Osteocyte (in vitro differentiated cells): ENCODE measurements at places on chromosomes 13 and 19. TPM values are rescaled to one million over a fixed set of nuclear protein-coding genes. Genes with fewer than 3 reads are reported as not detected.

DNA sequence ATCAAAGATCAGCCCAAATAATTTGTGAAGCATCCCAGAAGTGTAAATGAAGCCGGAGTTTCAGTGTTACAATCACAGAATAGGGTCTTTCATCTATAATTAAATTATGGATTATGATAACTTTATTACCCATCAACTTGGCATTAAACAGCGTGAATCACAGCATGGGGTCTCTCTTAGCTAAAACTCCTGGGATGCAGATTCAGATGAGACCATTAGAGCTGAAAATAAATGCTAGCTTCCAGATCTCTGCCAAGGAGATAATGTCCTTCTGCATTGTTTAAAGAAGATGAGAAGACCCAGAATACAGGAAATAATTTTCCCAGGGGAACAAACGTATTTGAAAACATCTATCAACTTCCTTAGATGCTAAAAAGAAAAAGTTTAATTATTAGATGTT is 546.0 kb upstream of the PCDH9 start:
- no peaks in the 10 kb centered on the region for H3K4me1 ChIP-seq
- no peak for DNase-seq
- H3K27ac ChIP-seq, result no peak overlapping the region
- no peaks in the 10 kb centered on the region for H3K36me3 ChIP-seq
- H3K27me3 ChIP-seq, result no peaks in the 10 kb centered on the region

Gene TSSK6
- total RNA-seq, result 1.7 and 2.0 TPM in 2 replicates

DNA sequence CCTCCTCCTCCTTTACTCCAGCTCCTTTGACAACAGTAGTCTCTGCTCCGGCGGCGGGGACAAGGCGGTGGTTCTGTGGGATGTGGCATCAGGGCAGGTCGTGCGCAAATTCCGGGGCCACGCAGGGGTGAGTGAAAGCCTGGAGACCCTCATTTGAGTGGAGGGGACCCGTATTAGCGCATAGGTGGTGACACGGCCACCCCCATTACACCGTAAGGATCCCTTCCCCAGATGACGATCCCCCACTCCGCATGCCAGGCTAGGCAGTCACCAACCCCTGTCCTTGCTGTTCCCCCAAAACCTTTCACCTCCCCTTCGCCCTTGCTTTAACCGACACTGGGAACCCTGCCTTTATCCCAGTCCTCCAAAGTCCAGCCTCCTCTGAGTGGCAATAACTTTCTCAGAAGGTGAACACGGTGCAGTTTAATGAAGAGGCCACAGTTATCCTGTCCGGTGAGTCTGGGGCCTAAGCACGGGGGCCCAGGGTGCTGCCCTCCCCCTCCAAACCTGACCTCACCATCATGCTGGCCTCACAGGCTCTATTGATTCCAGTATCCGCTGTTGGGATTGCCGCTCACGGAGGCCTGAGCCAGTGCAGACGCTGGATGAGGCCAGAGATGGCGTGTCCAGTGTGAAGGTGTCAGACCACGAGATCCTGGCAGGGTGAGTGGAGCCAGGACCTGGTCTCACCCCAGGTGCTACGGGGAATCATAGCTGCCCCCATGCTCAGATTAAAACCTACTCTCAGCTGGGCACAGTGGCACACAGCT is 3.7 kb downstream of the WDR83 start:
- peaks cover 36% of the 10 kb centered on the region for H3K4me1 ChIP-seq
- DNase-seq, result no peak
- peaks cover 16% of the 10 kb centered on the region for H3K36me3 ChIP-seq

- H3K4me1 ChIP-seq, result no peaks in the 10 kb centered on the region
- no peak overlapping the region for H3K27ac ChIP-seq
- H3K4me3 ChIP-seq, result no peak overlapping the region
- no peak for DNase-seq
These were observed 1.4 kb downstream of the LGALS14 start for GRCh38 chr19:39705578-39706188.

DNA sequence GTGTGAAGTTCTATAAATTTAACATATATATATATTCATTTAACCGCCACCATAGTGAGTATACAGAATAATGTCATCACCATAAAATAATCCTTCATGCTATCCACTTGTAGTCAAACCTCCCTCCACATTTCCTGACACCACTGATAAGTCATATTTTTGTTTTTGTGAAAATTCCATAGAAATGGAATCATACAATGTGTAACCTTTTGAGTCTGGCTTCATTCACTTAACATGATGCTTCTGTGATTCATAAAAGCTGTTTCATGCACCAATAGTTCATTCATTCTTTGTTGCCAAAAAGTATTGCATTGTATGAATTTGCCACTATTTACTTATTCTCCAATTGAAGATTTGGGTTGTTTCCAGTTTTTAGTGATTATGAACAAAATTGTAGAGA is 497.5 kb upstream of the PCDH20 start:
- no peak overlapping the region for H3K27ac ChIP-seq
- no peaks in the 10 kb centered on the region for H3K36me3 ChIP-seq
- no peaks in the 10 kb centered on the region for H3K27me3 ChIP-seq

DNA sequence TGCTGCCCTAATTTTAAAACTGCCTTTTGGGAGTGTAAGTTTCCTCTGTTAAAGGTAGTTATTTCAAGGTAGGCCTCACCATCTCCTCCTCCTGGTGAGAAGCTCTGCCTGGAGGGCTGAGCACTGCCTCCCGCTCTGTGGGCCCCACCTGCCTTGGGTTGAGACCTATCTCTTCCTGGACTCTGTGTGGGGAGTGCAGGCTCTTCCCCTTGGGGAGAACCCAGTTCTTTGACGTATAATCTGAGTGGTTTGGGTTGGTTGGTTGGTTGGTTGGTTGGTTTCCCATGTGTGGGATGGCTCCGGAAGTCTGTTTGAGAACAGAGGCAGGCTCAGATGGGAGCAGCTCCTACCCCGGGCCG is 39.1 kb downstream of the ACTN4 start:
- H3K27ac ChIP-seq, result peak overlapping the region; percentile 97
- H3K36me3 ChIP-seq, result peaks cover 8% of the 10 kb centered on the region
- no peak for DNase-seq
- H3K4me1 ChIP-seq, result peaks cover 93% of the 10 kb centered on the region
- no peak overlapping the region for H3K4me3 ChIP-seq
- no peaks in the 10 kb centered on the region for H3K27me3 ChIP-seq

DNA sequence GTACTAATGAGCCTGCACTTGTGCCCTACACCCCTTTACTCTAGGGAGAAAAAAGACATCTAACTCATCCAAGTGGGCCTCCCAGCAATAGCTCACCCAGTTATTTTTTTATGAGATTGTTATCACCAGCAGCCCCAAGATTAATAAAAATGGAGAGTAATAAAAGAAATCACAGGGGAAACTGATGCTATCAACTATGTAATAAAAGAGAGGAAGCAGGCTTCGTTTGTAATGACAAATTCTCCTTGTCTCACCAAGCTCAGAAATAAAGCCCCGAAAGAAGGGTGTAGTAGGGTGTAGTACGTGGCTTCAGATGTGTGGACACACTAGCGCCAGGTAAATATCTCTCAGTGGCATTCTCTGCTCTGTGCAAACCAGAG is 204.9 kb downstream of the USP12 start:
- H3K4me1 ChIP-seq, result peaks cover 8% of the 10 kb centered on the region
- H3K4me3 ChIP-seq, result no peak overlapping the region
- H3K27me3 ChIP-seq, result peaks cover 14% of the 10 kb centered on the region
- H3K36me3 ChIP-seq, result no peaks in the 10 kb centered on the region
- no peak for DNase-seq

DNA sequence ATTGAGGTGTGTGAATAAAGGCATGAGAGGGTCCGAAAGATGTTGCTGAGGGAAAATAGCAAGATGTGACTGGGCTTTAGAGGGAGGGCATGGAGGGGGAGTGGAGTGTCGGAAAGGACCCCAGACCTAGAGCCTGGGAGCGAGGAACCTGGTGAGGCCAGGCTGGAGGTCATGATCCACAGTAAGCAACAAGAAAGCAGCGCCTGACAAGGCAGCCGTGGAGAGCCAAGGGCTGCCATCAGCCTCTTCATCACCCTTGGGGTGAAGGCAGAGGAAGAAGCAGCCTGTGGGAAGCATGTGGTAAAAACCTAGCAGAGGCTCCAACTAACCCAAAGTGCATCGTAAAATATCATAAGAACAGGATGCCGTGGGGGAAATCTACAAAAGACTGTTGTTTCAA is 162.8 kb upstream of the SOX1 start:
- no peak overlapping the region for H3K27ac ChIP-seq
- no peaks in the 10 kb centered on the region for H3K36me3 ChIP-seq
- H3K4me3 ChIP-seq, result no peak overlapping the region
- no peaks in the 10 kb centered on the region for H3K4me1 ChIP-seq
- DNase-seq, result peak; percentile 51

DNA sequence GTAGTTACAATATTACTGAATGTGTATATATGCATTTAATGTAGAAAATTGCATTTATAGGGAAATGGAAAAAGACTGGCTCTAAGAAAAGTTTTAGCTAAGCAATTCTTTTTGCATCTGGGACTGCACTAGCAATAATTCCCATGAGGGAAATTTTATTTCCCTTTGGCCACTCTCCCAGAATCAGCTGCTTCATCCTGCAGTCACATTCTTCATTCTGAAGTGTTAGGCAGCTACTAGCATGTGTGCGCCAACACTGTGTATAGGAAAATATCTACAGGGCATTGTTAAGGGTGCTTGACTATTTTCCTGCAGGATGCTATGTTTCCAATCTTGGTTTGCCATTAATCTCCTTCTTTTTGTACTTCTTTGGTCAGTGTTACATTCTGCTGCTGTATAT is 312.8 kb upstream of the PCDH20 start:
- H3K36me3 ChIP-seq, result no peaks in the 10 kb centered on the region
- no peaks in the 10 kb centered on the region for H3K27me3 ChIP-seq
- peaks cover 12% of the 10 kb centered on the region for H3K4me1 ChIP-seq
- DNase-seq, result no peak

DNA sequence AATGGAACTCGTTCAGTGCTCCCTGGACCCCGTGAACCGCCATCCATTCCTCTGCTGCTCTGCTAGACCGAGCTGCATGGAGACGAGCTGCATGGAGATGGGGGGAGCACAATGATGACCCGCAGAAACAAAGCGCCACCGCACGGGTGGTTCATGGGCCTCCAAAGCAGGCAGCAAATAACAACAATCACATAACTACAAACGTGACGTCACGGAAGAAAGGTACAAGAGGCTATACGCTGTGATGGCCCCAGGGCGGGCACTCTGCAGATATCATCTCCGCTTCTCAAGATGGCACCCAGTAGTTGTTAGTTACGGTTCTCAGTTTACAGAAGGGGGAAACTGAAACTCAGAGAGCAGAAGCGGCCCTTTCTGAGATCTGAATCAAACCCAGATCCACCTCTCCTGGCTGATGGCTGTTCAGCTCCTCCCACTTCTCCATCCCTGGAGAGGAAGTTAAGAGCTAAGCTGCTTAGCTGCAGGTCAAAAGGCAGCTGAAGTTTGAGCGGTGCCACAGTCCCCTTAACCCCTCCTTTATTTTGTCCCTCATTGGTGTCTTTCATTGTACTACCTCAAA is 1.7 kb downstream of the ATP13A1 start:
- H3K4me3 ChIP-seq, result peak overlapping the region; percentile 83
- no peaks in the 10 kb centered on the region for H3K27me3 ChIP-seq
- peaks cover 13% of the 10 kb centered on the region for H3K36me3 ChIP-seq
- DNase-seq, result no peak
- no peak overlapping the region for H3K27ac ChIP-seq

DNA sequence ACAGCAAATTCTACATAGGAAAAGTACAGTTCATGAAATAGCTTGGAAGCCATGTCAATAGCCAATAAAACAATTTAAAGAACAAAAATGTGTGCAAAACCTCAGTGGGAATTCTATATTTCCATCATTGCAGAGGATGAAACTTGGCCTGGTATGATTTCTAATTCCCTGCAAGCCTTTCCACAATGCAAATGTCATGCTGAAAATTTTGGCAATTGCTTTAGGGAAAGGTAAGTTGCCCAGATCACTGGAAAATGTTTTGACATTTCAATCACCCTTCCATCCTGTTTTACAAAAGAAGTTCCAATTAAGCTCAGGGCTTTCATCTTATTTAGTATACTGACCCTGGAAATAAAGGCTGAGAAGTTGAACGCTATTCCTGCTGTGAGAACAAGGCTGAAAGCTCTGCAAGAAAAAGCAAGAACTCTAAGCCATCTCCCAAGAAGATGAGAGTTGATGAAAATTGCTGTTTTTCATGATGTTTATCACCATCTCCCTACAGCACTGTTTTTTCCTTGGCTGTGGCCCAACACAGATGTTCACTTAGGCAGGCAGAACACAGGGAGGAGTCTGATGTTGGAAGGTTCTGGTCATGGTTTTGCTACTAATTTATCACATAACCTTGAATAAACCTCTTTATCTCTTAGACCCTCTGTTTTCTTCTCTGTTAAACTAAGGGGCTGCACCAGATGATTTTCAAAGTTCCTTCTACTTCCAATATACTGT is 263.7 kb downstream of the KCTD12 start:
- H3K36me3 ChIP-seq, result no peaks in the 10 kb centered on the region
- no peak overlapping the region for H3K27ac ChIP-seq
- DNase-seq, result no peak
- H3K27me3 ChIP-seq, result peaks cover 21% of the 10 kb centered on the region
- no peaks in the 10 kb centered on the region for H3K4me1 ChIP-seq

DNA sequence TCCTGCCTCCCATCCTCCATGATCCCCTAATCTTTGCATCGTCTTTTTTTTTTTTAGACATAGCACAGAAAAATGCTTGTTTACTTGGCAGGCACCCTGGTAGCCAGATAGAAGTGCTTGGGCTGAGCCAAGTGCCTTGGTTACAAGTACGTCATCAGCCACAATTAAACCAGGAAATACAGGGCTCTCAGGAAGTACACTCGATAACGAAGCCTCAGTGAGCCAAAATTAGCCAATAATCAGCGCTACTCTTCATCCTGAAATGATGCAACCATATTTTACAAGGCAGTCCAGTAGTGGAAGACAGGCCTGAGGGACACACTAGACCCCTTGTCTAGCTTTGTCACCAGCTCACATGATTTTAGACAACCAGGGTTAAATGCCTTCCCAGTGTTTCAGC is 194.0 kb upstream of the NBEA start:
- H3K27me3 ChIP-seq, result peaks cover 10% of the 10 kb centered on the region
- no peak overlapping the region for H3K27ac ChIP-seq
- H3K4me3 ChIP-seq, result no peak overlapping the region
- H3K4me1 ChIP-seq, result peaks cover 4% of the 10 kb centered on the region
- H3K36me3 ChIP-seq, result no peaks in the 10 kb centered on the region

DNA sequence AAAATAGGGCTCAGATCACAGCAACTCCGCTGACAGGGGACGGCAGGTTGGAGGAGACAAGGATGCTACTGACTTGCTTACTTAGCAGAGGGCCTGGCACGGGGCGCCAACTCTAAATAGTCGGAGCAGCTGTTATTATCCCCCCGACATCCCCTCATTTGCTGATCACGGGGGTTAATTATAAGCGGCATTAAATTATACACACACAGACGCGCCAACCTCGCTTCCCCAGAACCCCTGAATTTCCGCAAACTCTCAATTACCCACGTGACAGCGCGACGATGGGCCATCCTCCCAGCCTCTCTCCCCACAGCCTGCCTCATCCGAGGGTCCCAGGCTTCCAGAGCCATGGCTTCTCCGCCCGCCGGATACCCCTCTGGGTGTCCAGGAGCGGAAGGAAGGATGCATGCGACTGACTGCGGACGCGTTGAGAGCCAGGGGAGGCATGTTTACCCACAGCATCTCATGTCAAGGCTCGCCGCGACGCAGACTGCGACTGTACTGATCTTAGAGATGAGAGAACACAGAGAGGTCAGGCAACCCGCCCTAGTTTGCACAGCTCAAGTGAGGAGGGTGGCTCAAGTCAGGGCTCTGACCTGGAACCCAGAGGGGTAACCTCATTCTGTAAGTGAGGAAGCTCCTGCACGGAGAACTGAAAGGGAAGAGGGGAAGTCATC is 5.7 kb downstream of the PTPRS start:
- no peaks in the 10 kb centered on the region for H3K36me3 ChIP-seq
- H3K4me3 ChIP-seq, result no peak overlapping the region
- peaks cover 9% of the 10 kb centered on the region for H3K4me1 ChIP-seq
- DNase-seq, result no peak
- H3K27me3 ChIP-seq, result peaks cover 22% of the 10 kb centered on the region
